ENCODE measurements at places on chromosomes 2 and 18.

DNA sequence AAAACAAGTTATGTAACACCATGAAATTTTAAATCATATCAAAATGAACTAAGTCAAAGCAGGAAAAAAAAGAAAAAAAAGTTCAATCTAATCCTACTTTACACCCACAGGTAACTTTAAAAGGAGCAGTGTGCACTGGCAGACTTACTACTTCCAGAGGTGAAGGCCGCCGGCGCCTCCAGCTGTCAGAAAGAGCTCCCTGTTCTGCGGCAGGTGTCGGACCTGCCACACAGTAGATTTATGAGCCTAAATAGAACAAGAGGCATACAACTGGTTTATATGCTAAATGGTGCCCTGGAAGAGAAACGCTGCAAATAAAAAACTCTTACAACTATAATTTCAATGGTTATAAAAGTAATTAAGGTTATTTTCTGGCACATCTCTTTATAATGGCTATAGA is 23.1 kb upstream of the PNO1 start:
- no peak for DNase-seq

- DNase-seq, result no peak
Measured at GRCh38 chr2:191125646-191126045, 25.1 kb downstream of the STAT4 start.

DNA sequence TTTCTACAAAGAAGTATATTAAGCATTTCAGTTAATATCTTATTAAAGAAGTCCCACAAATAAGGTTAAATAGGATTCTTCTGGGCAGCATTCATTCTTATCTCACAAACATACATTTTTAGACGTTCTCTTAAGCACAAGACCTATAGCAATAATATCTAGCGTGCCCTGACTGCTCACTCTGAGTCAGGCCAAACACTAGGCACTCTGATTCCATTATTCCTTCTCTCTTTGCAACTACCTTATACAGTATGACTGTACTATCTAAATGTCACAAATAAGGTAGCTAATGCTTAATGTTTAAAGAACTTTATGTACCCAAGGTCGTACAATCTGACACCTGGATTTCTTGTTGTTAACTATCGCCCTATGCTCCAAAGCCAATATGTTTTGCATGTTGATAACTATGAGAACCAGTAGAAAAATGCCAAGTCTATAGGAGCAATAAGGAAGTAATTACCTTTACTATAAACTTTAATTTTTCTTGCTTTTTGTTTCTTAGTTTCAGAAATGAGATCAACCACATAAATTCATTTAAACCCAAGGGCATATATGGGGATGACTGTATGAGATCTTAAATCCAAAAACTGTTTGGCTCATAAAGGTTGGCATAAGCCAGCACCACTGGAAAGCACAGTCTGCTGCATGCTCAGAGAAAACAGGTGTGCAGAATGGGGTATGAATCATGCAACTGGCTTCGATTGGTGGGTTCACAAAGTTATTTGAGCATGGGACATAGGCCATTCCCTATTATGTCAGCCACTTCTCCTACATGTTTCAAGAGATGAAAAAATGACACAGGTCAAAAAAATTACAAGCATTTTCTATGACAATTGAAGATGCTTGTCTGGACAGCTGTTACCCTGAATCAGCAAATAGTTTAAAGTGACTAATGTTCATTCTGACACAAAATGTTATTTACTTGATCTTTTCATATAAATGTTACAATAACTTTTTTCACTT is 352.0 kb downstream of the IRS1 start:
- no peak for DNase-seq

- no peak for DNase-seq
Measured at GRCh38 chr2:70080610-70081200, 6.6 kb upstream of the PCBP1 start.

- DNase-seq, result no peak
Measured at GRCh38 chr18:54871231-54871630, 43.0 kb downstream of the RAB27B start.

DNA sequence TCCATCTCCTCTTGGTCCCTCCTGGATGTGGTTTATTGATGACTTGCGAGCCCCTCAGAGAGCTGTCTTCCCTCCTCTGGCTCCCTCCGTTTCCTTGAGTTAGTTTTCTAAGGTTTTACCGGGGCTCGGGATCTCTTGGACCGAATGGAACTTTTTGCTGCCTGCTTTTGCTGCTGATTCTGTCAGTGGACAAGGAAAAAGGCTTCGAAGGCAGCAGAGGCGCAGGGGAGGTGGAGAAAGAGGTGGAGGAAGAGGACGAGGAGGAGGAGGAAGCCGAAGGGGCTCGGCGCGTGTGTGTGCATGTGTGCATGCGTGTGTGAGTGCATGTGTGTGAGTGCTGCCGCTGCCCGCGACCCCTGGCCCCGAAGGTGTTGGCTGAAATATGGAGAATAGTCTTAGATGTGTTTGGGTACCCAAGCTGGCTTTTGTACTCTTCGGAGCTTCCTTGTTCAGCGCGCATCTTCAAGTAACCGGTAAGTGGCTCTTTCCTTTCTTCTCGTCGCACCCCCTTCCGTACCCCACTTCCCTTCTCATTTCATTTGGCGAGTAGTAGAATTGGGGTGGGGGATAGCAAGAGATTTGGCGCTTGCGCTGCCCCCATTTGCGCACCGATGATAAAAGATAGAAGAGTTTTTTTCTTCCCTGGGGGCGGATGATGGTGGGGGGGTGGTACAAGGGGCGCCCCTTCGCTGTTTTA is 557 bp downstream of the DCC start:
- no peak for DNase-seq

- DNase-seq, result no peak
Measured at GRCh38 chr2:108634011-108634410, 85.3 kb upstream of the RANBP2 start.

- DNase-seq, result no peak
Measured at GRCh38 chr2:13524492-13524891, 807.8 kb downstream of the TRIB2 start.

DNA sequence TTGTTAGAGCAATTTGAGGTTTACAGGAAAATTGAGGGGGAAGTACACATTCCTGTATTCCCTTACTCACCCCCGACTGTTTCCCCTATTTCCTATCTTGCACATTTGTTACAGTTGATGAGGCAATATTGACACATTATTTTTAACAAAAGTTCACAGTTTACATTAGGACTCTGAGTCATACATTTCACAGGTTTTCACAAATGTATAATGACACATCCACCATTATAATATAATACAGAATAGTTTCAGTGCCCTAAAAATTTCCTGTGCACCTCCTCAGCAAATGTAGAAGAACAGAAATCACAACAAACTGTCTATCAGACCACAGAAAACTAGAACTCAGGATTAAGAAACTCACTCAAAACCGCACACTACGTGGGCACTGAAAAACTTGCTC is 160.6 kb upstream of the RMP24 start:
- DNase-seq, result no peak

- no peak for DNase-seq
Measured at GRCh38 chr18:22285361-22286140, 116.2 kb downstream of the GATA6 start.

DNA sequence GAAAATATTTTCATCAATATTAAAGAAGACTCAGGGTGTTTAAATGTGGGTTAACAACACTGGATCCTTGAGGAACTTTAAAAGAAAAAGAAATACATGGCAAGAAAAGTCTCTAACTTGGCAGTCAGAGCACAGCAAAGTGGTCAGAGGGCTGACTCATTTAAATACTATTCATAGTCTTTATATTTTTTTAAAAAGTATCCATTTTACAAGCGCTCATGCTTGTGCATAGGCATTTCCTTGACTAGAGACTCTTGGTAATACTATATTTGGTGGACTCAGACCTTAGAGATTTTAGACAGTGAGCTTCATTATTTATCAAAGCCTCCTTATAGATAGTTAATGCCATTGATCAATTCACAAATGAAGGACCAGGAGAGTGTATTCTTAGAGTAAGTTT is 110.2 kb downstream of the ABCA12 start:
- DNase-seq, result no peak

GRCh38 chr18:12851716-12852115 is 32.3 kb downstream of the PTPN2 start:
- DNase-seq, result no peak

DNA sequence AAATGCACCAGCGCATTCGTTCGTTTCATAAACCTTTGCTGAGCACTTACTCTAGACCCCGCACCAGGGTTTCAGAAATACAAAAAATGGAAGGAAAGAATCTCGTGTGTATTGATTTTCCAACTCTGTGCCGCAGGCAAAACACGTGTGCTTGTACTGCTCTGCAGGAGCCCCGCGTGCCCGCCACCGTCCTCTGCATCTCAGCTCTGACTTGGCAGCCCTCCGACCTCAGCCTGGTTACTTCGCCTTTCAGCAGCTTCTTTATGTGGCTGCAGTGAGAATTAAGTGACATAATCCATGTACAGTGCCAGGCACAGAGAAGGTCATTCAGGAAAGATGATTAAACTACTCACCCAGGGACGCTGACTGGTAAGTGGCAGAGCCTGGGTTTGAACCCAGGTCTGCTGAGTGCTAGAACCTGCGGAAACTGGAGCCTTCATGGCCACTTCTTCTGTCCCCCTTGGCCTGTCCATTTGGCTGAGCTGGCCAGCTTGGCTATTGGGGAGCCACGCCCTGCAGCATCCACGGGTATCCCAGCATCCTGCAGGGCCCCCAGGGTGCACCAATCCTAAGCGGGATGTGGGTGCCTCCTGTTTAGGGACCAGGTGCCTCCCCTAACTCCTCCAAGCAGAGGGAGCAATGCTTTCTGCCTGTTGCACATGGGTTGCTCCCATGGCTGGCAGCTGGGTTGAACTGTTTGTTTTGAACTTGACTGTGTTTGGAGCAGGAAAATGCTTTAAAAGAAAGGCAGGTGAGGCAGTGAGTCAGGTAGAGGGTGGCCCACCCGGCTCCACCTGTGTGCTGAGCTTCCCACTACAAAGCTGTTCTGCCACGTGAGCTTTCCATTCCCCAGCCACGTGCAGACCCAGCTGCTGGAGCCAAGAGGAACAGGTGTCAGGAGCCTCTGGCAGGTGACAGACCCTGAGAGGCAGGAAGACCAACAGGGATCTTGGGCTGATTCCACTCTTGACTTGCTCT is 34.3 kb downstream of the INHBB start:
- DNase-seq, result no peak

DNA sequence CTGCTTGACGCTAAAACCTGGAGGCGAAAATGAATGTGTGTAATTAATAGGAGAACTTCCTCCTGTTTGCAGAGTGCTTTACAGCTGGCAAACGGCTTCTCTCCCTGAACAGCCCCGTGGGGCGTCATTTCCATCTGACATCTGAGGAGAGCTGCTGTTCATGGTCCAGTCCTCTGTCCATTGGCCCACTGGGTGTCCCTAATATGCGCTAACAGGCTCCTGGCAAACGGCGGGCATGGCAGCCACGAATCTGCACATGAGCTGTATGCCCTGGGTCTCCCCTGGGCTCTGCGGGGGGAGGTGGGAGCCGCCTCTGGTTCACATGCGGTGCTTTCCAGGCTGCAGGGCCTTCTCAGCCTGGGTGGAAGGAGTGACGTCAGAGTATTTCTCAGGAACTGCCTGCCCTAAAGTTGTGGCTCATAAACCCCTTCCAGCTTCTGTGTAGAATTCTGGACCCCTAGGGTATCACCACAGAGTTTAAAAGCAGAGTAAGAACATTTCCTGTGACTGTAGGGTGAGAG is 73.2 kb downstream of the LRRFIP1 start:
- no peak for DNase-seq
